ENCODE measurements at places on chromosomes 5 and 9. TPM values are rescaled to one million over a fixed set of nuclear protein-coding genes. Genes with fewer than 3 reads are reported as not detected.

- no peak for DNase-seq
Measured at GRCh38 chr5:107805166-107805565, 134.4 kb upstream of the EFNA5 start.

The FOXE1 gene
- not detected for total RNA-seq

GRCh38 chr5:111502956-111503355 is 9.4 kb downstream of the STARD4 start:
- DNase-seq: no peak

DNA sequence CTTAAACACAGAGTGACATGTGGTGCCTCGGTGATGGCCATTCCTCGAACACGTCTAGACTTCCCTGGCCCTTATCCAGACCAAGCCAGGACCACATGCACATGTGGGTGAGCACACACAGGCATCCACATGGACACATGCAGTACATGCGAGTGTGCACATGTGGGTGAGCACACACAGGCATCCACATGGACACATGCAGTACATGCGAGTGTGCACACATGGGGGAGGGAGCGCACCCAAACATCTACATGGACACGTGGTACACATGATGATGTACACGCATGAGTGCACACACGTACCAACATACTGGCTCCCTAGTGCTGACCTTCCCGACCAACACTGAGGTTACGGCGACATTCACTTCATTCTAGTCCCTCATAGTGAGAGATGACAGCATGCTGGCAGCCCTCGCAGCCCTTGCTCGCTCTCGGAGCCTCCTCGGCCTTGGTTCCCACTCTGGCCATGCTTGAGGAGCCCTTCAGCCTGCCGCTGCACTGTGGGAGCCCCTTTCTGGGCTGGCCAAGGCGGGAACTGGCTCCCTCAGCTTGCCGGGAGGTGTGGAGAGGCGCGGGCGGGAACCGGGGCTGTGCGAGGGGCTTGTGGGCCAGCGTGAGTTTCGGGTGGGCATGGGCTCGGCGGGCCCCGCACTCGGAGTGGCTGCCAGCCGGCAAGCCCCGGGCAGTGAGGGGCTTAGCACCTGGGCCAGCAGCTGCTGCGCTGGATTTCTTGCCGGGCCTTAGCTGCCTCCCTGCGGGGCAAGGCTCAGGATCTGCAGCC is 186.8 kb downstream of the HSPA4 start:
- DNase-seq: no peak

DNA sequence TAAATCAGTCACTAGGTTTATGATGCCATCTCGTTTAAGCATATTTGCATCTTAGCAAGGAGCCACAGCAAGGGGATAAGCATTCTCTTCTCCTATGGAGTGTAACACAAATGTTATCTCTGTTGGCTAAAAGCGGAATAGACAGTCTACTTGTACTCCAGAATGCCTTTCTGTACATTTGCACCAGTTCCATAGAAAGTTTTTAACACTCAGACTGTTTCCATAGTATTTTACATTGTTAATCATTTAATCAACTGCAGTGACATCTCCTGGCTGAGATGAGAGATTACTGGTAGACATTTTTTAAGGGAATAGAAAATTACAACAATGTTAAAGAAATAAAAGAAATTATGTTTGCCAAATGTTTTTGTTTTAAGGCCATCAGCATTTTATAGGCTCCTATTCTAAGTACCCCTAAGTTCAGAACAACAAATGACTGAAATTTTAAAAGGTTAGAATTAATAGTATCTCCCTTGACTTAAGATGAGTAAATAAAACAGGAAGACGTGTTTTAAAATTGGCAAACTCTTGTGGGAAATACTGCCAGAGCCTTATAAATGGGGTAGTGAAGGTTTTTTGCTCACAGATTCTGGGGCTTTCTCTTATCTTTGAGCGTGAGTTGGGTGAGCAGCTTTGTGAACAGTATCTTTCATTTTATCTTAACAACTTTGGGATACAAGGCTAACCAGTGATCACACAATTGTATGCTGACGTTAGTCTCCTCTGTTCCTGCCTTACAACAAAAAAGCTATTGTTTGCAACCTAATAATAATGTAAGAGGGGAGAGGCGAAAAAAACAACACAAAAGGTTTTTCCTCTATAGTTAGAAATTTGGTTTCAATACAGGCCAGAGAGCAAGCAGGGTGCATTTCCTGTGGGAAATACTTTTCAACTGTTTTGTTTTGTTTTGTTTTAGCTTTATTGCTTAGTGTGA is 294.3 kb downstream of the FBXL7 start:
- no peak for DNase-seq

GRCh38 chr9:132560616-132561202 is 21.7 kb upstream of the BARHL1 start:
- DNase-seq: no peak

The PKD2L2 gene
- total RNA-seq: not detected

GRCh38 chr9:126916909-126917308 is 2.3 kb downstream of the RALGPS1 start:
- DNase-seq: no peak

- no peak for DNase-seq
Measured at GRCh38 chr9:99019510-99020331, 76.0 kb downstream of the COL15A1 start.

- no peak for DNase-seq
Measured at GRCh38 chr9:96497117-96497399, 47.1 kb downstream of the HABP4 start.

- no peak for DNase-seq
Measured at GRCh38 chr9:83724436-83724835, 16.7 kb upstream of the UBQLN1 start.

GRCh38 chr9:134364391-134365114 is 38.3 kb downstream of the RXRA start:
- peak; percentile 26 for DNase-seq

- DNase-seq: no peak
Measured at GRCh38 chr9:116420993-116421538, 266.0 kb upstream of the TRIM32 start.

The NTNG2 gene
- 1.4 TPM for total RNA-seq

DNA sequence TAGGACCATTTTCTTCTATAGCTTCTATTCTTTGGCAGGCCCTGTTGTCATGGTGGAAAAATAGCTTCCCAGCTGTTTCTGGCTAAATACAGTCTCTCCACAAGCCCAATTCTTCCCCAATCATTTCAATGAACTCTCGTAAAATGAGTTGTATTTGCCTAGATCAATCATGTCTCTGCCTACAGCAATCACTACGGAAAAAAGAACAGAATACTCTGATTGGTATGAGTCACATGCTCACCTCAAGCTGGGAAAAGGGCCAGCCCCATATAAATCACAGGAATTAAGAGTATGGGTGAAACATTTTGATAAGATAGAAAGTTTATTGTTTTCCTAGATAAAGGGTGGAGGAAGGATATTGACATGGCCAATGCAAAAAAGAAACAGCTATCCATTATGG is 711.4 kb downstream of the EFNA5 start:
- DNase-seq: no peak

Data from activated CD4-positive, alpha-beta memory T cell treated with anti-CD3 and anti-CD28 coated beads for 36 hours (primary cell).